ENCODE measurements at places on chromosomes 3 and 15.

GRCh38 chr3:87044846-87045245 lies 53.9 kb upstream of the VGLL3 start:
- no peak for DNase-seq

- no peak for DNase-seq
Measured at GRCh38 chr15:89653578-89653977, 1.7 kb downstream of the KIF7 start.

DNA sequence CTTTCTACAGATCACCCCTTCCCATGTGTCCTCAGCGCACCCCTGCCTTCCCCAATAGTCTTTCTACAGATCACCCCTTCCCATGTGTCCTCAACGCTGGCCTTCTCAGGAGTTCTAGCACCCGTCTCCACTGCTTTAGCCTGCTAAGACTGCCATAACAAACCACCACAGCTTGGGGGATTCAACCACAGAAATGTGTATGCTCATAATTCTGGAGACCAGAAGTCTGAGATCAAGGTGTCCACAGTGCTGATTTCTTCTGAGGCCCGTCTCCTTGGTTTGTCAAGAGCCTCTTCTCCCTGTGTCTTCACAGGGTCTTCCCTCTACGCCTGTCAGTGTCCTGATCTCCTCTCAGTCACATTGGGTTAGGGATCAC lies 68.1 kb upstream of the CGNL1 start:
- no peak for DNase-seq

- DNase-seq, result no peak
Measured at GRCh38 chr15:50876260-50876988, 32.1 kb upstream of the AP4E1 start.

- no peak for DNase-seq
Measured at GRCh38 chr3:10761583-10761982, 54.4 kb upstream of the SLC6A11 start.

- no peak for DNase-seq
Measured at GRCh38 chr3:106372806-106373190, 504.0 kb upstream of the CBLB start.

GRCh38 chr3:122468896-122469533 lies 45.7 kb downstream of the KPNA1 start:
- DNase-seq, result no peak

DNA sequence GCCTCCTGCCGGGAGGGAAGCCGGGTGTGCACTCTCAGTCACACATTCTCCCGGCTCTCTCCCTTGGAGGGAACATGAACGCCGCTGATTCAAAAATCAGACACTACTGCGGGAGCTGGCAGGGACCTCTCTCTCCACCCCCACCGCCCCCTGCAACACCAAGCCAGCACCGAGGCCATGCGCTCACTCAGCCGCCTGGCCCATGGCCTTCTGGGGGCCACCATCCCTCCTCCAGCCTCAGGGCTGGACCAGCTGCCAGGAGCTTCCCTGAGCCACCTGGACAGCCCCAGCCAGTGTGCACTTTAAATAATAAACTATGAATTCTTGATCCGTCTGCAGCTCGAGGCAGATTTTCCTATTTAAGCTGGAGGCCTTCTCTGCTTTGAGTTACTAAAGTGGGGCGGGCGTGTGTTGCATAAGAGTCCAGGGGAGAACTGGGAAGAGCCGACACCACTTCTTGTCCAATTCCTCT lies 30.6 kb downstream of the ADAMTS17 start:
- DNase-seq, result no peak

GRCh38 chr3:49611291-49611690 lies 57.0 kb downstream of the BSN start:
- no peak for DNase-seq

- no peak for DNase-seq
Measured at GRCh38 chr15:68843425-68844311, 23.0 kb upstream of the ANP32A start.

DNA sequence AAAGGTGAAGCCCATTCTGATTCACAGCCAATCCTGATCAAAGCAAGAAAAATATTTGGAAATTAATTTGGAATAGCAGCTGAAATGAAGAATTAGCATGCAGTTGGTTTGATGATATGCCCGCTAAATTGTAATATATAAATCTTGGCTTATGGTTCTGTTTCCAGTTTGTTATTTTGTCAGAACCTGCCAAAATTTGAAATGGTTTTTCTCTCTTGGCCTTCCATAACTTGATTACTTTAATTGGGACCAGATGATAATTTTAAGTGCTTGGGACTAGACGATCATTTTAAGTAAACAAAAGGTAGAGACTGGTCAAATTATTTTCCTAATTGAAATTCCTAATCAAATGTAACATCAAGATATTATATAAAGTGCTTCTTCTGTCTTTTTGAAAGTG lies 842.4 kb downstream of the TBL1XR1 start:
- DNase-seq, result no peak

GRCh38 chr3:182972387-182972786 lies 8.0 kb downstream of the DCUN1D1 start:
- DNase-seq, result no peak

- DNase-seq, result no peak
Measured at GRCh38 chr3:186060222-186060621, 48.7 kb downstream of the ETV5 start.

DNA sequence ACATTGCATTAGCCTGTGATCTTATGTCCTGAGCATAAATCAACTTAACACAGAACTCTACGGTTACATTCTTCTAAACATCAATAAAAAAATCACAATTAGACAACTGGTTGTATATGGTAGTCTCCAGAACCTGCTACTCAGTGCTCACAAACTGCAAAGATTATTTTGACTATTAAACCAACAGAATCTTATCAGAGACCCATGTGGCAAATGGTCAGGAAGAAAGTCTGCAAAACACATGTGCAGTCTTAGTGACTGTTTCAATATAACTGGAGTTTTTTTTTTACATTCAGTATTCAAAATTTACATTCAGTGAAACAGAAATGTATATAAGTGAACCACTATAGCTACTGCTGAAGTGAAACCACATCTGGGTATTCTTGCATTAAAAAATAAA lies 27.3 kb upstream of the PYGO1 start:
- no peak for DNase-seq

DNA sequence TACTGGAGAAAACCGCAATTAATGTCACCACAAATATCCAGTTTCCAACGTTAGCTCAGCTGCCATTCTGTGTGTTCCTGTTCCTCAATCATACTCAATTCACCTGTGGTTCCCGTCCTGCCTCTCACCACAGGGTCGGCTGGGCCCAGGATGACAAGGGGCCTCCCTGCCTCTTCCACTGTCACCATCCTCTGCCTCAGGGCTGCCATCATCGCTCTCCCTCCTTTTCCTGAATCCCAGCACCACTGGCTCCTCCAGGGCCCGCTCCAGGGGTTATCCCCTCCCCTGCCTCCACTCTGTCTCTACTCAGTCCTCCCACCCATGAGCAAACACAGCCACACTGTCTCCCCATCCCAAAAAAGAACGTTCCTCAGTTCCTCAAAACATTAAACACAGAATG lies 170.9 kb upstream of the NSMCE3 start:
- no peak for DNase-seq

DNA sequence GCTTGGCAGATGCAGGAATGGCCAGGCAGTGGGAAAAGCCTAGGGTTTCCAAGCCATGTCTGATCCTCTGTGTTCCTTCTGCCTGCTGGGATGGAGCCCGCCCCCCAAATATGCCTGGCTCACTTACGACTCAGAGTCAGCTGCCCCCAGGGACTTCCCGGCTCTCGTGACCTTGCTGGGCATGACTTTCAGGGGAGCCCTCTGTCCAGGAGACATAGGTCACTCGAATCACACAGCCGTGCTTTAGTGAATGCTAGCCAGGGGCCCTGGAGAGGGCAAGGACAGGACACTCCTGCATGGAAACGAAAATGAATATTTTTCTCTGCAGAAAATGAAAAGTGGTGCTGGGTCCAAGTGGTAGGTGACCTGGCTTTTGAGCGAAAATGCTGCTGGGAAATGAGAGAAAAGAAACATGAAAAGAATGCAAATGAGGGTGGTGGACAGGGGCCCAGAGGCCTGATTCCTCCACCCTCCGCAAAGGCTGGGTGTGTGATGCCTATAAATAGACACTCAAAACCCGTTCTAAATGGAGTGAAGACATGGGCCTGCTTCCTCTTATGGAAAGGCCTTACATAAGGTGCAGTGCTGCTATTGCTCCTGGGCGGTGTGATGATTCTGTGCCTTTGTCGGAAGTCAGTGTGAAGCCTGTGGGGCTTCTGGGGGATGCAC lies 107.4 kb downstream of the APBA2 start:
- DNase-seq, result no peak

- no peak for DNase-seq
Measured at GRCh38 chr3:132469326-132469725, 52.0 kb downstream of the DNAJC13 start.

DNA sequence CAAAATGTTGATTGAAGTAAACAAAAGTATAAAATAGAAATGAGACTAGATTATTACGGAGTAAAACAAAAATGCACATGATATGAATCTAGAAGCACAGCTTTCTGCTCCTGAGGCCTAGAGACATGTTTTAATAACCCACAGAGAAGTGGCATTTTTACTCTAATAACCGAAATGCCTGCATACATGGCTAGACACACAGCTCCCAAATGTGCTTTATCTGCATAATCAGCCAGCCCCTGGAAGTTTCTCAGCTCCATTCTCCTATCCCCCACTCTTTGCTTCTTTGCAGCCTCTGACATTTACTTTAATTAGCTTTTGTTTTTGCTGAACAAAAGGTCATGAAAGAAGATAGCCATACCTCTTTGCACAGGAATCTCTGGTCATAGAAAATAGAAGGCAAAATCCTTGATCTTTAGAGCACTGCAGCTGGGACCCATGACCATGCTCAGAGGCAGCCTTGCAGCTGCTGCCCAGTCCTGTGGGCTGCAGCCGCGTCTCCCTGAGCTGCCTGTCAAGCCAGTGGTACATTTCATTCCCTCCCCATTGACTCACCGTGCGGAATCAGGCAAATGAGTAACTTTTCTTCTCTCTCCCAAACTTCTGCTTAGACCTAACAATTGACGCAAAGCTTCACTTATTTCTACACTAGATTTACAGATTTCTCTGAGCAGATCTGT lies at the start of gene VEPH1:
Gene VEPH1 (minus strand): TSS at position 501 of the 680 bp plus-strand sequence. CDS start 8,067 bp downstream, outside the sequence.
- DNase-seq, result no peak

- no peak for DNase-seq
Measured at GRCh38 chr3:64266065-64266931, 41.0 kb upstream of the PRICKLE2 start.

DNA sequence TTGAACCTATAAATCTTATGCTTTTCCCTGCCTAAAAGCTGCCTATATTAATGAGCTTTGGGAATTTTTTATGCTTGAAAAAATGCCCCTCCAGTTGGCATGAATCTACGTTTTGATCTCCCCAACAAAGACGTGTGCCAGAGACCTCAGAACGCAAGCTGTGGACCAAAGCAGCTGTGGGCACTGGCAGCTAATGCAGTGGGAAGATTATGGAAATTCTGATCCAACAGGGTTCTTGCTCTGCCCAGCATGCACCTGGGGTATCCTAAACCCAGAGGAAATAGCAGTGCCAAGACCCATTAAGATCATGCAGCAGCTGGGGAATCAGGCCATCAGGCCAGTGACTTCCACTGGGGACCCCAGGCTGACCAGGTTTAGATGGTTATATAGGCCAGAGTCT lies 423.0 kb downstream of the ZBBX start:
- DNase-seq, result no peak

DNA sequence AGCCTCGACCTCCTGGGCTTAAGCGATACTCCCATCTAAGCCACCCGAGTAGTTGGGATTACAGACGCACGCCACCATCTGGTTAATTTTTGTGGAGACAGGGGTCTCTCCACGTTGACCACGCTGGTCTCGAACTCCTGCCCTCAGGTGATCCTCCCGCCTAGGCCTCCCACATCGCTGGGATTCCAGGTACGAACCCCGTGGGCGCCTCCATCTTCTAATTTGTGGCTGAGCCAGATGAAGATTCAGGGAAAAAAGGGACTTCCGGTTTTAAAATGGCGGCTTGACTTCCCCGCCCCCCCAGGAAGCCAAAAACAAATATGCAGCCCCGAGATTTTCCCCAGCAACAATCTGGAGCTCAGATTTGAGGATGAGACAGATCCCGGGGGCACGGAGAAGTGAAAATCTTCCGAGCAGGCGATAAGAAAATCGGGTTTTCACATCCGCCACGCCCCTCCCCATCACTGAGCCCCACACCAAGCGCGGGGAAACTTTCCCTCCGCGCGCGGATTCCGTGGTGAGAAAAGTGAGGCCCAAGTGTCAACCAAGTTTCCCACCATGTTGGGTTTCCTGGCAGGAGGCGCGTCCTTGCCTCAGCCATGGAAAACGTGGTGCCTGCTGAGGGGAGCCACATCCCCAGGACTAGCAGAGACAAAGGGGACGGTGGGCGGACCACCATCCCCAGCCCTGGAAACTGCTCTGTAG lies 15.4 kb downstream of the CHST14 start:
- DNase-seq, result no peak

DNA sequence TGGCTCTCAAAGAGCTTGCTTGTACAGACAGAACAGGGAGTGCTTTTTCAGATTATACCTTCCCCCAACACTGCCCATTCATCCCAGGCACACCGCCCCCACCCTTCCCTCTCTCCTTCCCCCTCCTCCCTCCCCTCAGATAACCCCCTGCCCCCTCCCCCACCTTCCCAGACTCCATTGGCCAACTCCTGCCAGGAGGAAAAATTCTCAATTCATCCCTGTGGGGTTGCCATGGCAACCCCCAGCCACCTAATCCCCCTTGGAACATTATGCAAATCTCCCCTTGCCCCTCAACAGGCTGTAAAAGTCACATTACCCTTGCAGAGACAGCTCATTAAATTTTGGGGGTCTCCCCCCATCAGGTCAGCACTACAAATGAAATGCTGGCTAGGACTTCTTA lies 14.3 kb downstream of the TLE3 start:
- DNase-seq, result no peak

DNA sequence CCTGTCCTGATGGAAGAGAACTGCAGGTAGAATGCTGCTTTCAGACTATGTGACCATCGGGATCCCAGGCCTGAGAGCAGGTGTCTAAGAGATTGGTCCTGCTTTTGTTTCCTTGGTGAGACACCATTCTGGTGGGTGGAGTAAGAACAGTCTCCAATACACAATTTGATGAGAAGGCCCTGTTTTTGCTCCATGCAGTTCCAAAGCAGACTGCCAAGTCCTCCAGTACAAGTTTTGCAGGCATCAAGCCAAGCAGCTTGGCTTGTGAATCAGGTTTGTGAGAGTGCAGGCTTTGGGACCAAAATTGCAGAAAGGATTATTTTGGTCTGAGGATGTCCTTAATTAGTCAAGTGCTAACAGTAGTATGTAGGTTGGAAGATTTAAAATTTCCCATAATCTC lies 381.6 kb downstream of the FOXP1 start:
- DNase-seq, result no peak

Measured in stimulated activated naive CD4-positive, alpha-beta T cell (primary cell).